ENCODE measurements at places on chromosomes 11 and 22.

GRCh38 chr11:93209466-93209865 is 11.7 kb upstream of the SLC36A4 start:
- no peak for DNase-seq

GRCh38 chr11:111652184-111652583 is 49.9 kb downstream of the SIK2 start:
- DNase-seq, result no peak

GRCh38 chr11:116189408-116190170 is 583.2 kb downstream of the BUD13 start:
- DNase-seq, result no peak

GRCh38 chr11:18490736-18491485 is 35.3 kb downstream of the LDHAL6A start:
- DNase-seq, result no peak

DNA sequence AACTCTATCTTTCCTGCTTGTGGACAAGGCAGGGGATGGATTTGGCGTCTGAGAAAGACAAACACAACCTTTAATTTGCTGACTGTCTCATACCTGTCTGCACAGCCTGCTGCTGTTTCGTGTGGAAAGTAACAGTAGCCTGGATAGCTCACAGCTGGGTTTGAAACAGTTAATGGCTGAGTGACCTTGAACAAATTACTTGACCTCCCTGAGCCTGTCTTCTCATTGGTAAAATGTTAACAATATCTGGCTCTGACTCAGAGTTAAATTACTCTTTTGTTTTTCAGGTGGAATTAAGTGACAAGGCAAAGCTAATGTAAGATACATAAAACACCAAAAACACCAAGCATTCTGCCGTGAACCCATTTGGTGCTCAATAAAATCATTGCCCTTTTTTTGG is 41.1 kb upstream of the ADA2 start:
- DNase-seq, result no peak

- DNase-seq, result no peak
Measured at GRCh38 chr11:116229236-116229970, 543.4 kb downstream of the BUD13 start.

DNA sequence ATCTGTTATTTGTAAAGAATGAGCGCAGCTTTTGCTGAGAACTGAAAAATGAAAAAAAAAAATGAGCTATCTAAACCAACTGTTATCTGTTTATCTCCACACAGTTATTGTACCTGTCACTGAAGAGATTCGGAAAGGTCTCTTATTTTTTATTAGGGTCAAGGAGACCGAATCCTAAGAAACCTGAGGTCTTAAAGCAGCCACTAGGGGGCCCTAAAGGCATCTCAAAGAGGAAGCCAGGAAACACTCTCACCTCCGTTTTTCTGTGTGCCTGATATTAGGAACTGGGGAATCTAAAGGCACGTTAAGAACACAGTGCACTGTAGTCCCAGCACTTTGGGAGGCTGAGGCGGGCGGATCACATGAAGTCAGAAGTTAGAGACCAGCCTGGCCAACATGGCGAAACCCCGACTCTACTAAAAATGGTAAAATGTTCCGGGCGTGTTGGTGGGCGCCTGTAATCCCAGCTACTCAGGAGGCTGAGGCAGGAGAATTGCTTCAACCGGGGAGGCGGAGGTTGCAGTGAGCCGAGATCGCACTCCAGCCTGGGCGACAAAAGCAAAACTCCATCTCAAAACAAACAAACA is 3.5 kb upstream of the LARGE1 start:
- DNase-seq, result peak; percentile 28

DNA sequence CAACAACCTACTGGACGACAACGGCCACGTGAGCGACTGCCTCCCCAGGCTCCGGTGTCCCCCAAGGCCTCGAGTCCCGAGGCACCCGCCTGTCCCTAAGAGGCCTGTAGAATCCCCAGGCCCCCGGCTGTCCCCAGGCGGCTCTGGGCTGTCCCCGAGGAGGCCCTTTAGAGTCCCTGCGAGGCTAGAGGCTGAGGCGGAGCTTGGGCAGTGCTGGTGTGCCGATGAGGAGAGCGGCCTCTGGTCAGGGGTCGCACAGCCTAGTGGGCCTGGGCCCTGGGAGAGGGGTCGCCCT is 3.7 kb downstream of the TBX1 start:
- DNase-seq, result no peak

GRCh38 chr22:24753914-24754313 is 20.6 kb downstream of the PIWIL3 start:
- no peak for DNase-seq

DNA sequence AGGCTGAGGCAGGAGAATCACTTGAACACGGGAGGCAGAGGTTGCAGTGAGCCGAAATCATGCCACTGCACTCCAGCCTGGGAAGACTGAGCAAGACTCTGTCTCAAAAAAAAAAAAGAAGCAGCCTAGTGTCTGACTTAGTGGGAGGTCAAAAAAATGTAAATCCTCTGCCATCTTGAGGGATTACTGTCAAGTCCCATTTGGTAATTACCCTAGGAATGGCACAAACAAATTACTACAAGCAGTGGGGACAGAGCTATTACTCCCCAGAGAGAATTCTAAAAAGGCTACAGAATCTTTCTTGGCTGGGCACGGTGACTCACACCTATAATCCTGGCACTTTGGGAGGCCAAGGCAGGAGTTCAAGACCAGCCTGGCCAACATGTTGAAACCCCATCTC is 3.8 kb downstream of the SERPING1 start:
- DNase-seq, result no peak

GRCh38 chr11:94330789-94331188 is 26.4 kb downstream of the IZUMO1R start:
- DNase-seq, result no peak

GRCh38 chr22:43883012-43883661 is 8.7 kb downstream of the PNPLA5 start:
- peak; percentile 35 for DNase-seq

DNA sequence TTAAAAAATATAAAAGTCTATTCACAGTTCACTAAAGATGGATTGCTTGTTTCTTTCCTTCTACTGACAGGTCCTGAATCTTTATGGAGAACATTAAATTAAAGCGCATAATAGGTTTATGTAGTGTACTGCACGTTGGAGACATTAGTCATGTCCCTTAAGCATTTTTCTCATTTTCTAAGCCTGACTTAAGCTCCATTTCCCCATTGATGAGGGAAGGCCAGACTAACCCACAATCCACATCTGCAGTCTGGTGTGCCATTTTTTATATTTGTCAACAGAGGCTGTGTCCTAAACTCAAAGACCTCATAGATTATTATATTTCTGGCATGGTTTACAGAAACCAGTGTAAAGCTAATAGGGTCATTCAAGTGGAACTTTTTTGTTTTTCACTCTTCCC is 39.9 kb downstream of the CADM1 start:
- DNase-seq, result no peak

GRCh38 chr11:73331138-73331916 is 23.3 kb downstream of the ARHGEF17 start:
- no peak for DNase-seq

- DNase-seq, result no peak
Measured at GRCh38 chr11:66051371-66051765, 796 bp upstream of the SF3B2 start.

DNA sequence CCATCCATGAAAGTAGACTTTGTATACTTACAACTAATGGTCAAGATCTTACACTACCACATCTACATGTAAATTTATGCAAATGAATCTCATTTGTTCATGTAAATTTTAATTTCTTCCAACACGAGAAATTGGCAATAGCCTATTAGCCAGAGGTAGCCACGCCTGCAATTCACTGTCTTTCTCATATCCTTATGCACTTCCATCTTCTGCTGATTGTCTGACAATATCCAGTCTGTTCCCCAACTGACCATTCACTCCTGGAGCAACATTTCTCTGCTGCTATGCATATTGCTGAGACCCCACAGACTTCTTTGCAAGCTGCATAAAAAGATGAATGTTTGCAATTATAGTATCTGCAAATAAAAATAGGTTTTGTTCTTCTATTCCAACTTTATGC is 2.5 kb downstream of the NNMT start:
- no peak for DNase-seq

- DNase-seq, result no peak
Measured at GRCh38 chr11:93288079-93288478, 42.5 kb upstream of the DEUP1 start.

GRCh38 chr11:19701421-19701820 is 11.2 kb upstream of the NAV2 start:
- no peak for DNase-seq

DNA sequence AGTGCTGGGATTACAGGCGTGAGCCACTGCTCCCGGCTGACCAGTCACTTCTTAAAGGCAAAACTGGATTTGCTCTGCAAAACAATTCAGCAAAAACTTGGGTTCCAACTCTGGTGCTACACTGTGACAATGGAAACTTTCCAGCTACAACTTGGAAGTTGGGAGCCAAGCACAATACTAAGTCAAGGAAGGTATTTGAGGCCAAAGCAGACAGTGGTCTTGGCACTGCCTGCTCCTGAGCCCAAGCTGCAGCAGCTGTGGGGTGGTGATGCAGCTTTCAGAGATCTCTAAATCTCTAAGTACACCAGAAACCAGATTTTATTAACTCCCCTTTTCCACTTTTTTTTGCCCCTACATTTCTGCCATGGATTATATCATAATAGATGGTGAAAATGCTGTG is 17.5 kb downstream of the ADM start:
- no peak for DNase-seq

- DNase-seq, result no peak
Measured at GRCh38 chr11:64734811-64735724, 8.9 kb downstream of the RASGRP2 start.

DNA sequence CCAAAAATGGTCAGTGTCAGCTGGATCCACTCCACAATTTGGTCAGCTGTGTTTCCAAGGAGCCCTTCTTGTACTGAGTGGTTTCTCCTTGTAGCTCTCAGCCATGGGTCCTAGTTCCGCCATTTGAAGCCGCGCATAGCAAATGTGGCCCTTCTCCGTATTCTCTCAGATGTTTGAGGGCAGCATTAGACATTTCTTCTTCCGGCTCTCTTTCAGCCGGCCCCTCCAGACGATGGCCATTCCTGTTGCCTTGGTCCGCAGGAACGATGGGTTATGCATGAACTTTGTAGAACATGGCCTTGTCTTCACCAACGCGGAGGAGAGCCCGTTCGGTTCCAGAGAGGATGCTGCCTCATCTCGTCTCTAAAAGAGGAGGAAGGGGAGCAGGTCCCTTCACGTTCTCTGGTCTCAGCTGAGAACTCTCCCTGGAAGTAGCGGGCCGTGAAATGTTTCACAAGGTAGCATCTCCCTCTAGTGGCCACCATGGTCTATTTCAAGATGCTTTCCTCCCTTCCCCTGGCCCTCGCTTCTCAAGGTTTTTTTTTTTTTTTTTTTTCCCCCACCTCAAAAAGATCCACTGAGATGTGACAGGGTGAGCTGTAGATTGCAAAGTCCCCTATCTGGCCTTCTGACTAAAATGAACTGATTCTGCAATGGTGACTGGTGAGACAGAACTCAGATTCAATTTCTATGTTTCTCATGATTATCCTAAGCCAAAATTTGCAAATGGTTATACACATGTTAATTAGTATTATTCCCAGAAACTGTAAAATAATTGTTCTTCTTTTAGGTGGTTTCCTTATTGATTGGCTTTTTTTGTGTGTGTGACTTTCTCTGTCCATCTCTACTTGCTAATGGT is 19.8 kb upstream of the PLET1 start:
- peak; percentile 82 for DNase-seq

GRCh38 chr11:31807799-31808667 is 3.1 kb downstream of the PAX6 start:
- DNase-seq, result no peak

- no peak for DNase-seq
Measured at GRCh38 chr22:23158516-23159290, 13.4 kb downstream of the RAB36 start.

GRCh38 chr22:23715806-23716375 is 25.1 kb downstream of the RGL4 start:
- DNase-seq, result no peak

GRCh38 chr22:45554040-45554406 is 51.3 kb downstream of the FBLN1 start:
- no peak for DNase-seq

- peak; percentile 92 for DNase-seq
Measured at GRCh38 chr11:101914738-101915426, at the start of gene CEP126. CEP126 (plus strand) TSS chr11:101915010; CDS start chr11:101915285, 275 bp downstream.

- no peak for DNase-seq
Measured at GRCh38 chr11:19472679-19473078, 231.9 kb upstream of the E2F8 start.

DNA sequence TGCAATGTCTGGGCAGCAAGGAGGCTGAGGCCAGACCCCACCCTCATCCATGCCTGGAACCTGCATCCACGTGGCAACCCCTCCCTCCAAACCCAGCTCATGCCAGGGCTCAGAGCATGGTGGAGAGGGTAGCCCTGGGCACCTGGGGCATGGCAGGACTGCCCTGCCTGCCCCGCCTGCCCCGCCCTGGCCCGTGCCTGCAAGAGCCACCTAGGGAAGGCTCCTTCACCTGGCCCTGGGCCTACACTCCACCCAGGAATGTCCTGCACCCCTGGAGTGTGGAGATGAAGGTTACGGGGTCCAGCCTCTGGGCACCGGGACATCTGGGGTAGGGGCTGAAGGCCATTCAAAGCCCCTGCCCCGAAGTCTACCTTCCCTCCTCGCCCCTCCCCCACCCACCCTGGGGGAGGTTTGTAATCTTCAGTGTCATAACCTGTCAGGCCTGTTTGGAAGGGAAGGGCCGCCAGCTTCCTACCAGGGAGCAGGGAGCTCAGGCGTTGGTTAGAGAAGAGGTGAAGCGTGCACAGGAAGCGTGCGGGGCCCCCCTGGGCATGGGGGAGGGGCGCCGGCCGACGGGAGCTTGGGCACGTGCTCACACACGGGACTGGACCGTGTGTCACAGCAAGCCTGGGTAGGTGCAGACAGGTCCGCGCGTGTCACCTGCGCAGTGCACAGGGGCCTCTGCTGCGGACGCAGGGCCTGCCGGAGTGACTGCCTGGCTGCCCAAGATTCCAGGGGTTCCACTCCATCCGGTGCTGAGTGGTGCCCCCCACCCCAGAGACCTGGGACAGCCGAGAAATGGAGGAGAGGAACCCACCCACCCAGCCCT is 30.7 kb upstream of the TH start:
- no peak for DNase-seq
